ENCODE measurements at places on chromosomes 16 and 17.

DNA sequence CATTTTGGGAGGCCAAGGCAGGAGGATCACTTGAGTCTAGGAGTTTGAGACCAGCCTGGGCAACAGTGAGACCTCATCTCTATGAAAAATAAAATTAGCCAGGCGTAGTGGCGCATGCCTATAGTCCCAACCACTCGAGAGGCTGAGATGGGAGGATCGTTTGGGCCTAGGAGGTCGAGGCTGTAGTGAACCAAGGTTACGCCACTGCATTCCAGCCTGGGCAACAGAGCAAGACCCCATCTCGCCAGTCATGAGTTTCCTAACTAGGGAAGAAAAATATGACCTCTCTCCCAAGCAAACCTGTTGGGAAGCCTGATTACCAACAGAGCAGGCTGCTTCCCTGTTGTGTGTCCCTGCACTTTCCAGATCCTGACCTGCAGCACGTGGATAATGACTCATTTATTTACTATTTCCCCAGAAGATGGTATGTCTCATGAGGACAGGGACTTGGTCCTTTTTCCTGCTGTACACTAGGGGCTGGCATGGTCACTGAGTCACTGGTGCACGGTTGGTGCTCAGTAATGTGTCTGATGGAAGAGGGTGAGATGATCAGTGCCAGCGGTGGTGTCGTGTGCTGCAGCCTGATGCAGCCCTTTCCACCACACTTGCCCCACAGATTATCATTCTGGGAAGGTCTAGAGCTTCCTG is 30.8 kb downstream of the NMT1 start:
- DNase-seq: no peak

- no peak for DNase-seq
Observed at GRCh38 chr17:43737722-43738121, 20.9 kb downstream of the SOST start.

DNA sequence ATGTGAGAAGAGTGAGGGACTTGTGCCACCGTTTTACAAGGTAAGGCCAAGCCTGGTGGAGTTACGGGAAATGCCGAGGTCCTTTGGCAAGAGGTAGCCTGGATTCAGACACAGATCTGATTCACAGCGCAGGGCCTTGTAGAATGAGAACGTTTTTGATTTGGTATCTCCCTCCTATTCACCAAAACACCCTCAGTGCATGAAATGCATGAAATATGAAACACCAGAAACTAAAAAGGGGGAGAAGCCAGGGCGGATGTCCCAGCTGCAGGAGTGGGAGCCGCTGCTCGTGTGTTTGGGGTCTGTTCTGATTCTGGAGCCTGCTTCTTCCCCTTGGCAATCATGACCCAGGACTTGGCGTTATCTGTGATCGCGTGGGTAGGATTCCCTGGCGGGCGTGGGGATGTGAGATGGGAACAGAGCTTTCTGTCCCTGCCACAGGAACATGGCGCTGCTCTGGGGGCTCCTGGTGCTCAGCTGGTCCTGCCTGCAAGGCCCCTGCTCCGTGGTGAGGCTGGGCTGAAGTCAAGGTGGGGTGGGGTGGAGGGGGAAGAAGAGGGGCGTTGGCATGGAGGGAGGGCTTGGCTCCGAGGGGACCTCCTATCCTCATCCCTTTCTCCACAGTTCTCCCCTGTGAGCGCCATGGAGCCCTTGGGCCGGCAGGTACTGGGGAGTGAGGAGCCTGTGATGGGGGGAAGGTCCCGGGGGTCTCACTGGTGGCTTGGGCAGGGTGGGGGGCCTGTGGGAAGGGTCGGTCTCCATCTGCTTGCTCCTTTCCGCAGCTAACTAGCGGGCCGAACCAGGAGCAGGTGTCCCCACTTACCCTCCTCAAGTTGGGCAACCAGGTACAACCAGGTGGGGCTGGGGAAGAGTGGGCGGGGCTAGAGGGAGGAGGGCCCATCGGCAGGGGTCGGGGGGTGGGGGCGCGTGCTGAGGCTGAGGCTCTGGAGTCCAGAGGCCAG is 2.2 kb downstream of the SERPINF2 start:
- DNase-seq: no peak

- no peak for DNase-seq
Observed at GRCh38 chr17:1582374-1582773, 19.8 kb upstream of the PITPNA start.

DNA sequence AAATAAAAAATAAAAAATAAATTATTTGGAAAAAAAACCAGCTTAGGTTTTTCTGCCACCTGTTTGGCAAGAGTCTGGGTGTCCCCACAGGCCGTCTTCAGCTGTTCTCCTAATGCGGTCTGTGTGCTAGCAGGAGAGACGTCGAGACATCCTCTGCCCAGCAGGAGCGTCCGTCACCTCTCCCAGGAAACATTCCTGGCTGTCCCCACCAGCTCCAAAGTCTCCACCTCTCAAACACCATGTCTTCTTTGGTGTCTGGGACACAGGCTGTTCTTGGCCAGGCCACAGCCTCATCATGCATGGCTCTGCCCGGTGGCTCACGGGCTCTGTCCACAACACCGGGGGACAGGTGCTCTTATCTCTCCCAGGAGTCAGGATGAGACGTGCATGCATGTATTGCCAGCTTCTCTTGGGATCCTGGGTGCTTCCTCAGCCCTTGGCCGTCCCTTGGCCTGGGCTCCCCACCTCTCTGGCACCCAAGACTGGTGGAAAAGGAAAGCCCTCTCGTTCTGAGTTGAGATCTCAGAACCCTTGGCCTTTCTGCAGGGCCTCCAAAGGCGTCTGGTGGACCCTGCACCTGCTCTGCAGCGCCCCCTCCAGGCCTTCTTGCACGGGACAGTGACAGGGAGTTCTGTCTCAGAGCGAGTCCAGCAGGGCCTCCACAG is 84.9 kb upstream of the CBX4 start:
- DNase-seq: no peak

- DNase-seq: no peak
Observed at GRCh38 chr17:17730250-17730935, 49.1 kb downstream of the RAI1 start.

DNA sequence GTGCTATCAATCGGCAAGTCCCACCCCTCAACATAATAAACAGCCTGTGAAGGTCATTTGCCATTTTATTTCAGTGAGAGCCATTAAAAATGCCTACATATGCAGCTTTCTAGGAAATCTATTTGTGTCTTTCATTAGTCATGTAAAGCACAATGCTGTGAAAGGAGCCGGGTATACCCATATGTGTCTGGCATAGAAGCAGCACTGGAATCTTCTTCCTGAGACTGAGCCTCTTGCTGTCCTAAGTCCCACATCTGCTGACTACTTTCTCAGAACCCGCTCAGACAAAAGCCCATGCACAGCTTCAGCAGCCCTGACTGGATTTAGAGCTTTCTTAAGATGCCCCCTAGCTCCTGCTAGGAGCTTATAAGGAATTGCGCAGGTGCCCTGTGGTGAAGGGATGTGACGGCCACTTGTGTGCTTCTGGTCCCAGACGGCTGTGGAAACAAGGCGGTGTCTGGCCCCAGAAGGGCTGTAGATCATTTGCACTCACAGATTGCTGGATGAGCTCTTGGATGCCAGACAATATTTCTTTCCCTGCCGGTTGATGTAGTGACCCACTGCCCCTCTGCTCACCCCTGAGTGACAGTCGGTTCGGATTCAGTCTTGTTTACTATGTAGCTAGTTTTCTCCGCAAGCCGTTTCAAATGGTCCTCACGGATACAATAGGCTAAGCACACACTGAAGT is 172.2 kb downstream of the ANKFN1 start:
- no peak for DNase-seq

DNA sequence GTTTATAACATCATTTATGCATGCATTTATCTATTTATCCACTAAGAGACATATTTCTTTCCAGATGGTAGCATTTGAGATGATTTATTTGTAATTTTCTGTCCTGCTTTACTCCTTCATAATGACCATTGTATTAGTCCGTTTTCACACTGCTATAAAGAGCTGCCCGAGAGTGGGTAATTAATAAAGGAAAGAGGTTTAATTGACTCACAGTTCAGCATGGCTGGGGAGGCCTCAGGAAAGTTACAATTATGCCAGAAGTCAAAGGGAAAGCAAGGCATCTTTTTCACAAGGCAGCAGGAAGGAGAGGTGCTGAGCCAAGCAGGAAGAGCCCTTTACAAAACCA is 28.6 kb downstream of the TRIM25 start:
- DNase-seq: no peak

GRCh38 chr17:57316361-57316760 is 60.0 kb downstream of the MSI2 start:
- DNase-seq: no peak

DNA sequence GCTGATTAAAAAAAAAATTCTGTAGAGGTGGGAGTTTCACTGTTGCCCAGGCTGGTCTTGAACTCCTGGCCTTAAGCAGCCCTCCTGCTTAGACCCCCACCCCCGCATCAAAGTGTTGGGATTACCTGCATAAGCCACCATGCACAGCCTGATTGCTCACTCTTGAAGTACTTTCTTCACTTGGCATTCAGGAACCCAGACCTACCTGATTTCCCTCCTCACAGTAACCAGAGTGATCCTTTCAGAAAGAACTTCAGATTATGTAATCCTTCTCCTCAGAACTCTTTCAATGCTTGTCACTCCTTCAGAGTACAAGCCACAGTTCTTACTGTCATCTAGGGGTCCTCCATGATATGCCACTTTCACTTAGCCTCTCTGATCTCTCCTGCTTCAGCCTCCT is 1.4 kb downstream of the EFCAB13 start:
- no peak for DNase-seq

DNA sequence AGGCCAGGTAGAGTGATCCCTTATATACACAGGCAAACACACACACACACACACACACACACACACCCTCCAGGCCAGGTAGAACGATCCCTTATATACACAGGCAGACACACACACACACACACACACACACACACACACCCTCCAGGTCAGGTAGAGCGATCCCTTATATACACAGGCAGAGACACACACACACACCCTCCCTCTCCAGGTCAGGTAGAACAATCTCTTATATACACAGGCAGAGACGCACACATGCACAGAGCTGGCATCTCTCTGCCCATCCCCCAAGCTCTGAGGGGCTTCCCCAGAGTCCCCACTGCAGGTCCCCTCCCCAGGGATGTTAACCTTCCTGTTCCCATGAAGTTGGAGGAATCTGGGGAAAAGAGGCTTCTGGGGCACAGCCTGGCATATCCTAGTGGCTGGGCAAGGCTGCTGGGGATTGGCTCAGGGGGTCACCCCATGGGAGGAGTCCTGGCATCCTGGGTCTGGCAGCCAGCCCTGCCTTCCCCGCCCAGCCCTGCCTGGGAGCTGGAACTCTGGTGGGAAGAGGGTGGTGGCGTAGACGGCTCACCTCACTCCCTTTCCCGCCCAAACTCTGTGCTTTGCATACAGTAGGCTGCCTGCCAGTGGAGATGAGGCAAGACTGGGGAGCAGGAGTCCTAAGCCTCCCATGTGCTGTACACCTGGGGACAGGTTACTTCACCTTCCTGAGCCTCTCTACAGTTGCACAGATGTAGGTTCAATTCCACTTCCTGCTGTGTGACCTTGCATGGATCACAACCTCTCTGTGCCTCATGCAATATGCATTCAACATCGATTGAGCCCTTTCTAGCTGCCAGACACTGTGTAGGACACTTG is 41.8 kb downstream of the TEKT5 start:
- peak; percentile 60 for DNase-seq

DNA sequence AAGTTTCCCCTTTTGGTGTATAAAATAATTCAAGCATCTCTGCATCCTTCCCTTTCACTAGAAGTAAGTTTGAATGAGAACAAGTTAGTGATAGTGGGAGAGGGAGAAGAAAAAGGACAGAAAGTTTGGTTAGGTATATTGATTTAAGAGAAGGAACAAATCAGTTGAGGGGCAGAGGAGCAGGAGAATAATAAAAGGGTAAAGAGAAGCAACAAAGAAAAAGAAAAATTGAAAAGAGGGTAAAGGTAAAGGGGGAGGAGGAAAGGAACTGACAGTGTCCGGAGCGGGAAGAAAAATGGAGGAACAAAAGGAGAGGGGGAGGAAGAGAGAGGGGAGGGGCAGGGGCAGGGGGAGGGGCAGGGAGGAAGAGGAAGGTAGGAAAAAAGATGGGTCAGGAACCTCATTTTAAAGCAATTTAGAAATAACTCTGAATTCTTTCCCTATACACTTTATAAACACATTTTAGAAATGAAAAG is 6.3 kb upstream of the IGF2BP1 start:
- DNase-seq: no peak

DNA sequence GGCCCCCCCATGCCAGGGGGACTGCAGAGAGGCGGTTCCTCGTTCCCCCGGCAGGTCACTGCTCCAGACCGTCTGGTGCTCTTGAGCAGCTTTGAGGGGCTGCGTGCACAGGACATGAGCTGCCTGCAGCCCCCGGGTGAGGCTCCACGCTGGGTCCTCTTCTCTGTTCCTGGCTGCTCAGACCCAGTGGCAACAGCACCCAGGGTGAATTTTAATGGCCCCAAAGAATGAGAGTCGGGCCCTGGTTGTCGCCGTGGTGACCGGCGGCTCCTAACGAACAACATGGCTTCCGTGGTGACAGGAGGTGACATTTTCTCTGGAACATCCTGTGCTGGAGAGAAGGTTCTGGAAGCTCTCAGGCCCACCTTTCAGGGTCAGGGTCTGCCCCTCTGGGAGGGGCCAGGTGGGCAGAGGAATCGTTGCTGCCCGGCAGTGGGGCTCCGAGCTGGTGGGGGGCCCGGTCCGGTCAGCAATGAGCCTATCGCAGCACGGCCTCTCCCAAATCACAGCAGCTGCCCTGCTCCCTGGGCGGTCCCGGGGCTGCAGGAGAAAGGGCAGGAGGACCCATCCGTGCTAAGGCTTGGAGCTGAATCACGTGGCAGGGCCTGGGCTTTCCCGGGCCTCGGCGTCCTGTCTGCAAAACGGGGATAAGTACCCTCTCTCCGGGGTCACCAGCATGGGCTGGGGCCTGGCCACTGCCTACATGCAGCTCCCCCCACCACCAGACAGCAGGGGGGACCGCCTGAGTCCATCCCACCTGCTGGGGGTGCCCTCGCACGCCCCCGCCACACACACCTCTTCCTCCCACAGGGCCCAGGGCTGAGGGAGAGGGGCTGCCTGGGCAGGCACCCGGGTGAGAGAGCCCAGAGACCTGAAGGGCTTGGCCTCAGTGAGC is 3.4 kb upstream of the C1QTNF8 start:
- DNase-seq: no peak

- no peak for DNase-seq
Observed at GRCh38 chr17:63740464-63741142, 996 bp downstream of the STRADA start.

Data from DMS 273 treated with DMSO at 0.1 percent for 48 hours (cell line).